A549 treated with dexamethasone at 1 μM for 4 hours (cell line): ENCODE measurements at places on chromosomes 16 and 17. TPM values are rescaled to one million over a fixed set of nuclear protein-coding genes. Genes with fewer than 3 reads are reported as not detected.

Gene TNK1
- 1.1 to 1.5 TPM (median 1.3 TPM) in 5 replicates for total RNA-seq

Gene YBX2
- total RNA-seq, result 0.45 to 0.76 TPM (median 0.57 TPM) in 5 replicates

Gene PLA2G10
- 0.28 to 0.66 TPM (median 0.37 TPM) in 5 replicates for total RNA-seq

Gene CDRT15L2
- not detected in 5 replicates for total RNA-seq

Gene FOXN1
- 0.02 to 0.03 TPM (median 0.02 TPM) in 3 of 5 replicates, not detected in the others for total RNA-seq

Gene KRTAP2-3
- 0.18 TPM in 1 of 5 replicates, not detected in the others for total RNA-seq

Gene SETD1A
- total RNA-seq, result 13.3 to 22.5 TPM (median 20.3 TPM) in 5 replicates

Gene CDT1
- total RNA-seq, result 21.2 to 32.5 TPM (median 30.5 TPM) in 5 replicates

Gene NEK8
- total RNA-seq, result 2.5 to 3.9 TPM (median 3.7 TPM) in 5 replicates

Gene KRT33A
- not detected in 5 replicates for total RNA-seq

Gene CLTC
- total RNA-seq, result 174 to 244 TPM (median 215 TPM) in 5 replicates

Gene SLC39A11
- total RNA-seq, result 15.9 to 18.3 TPM (median 18.0 TPM) in 5 replicates

Gene ITGAL
- total RNA-seq, result 0.02 to 0.16 TPM (median 0.11 TPM) in 3 of 5 replicates, not detected in the others

Gene GTF3C1
- 54.6 to 76.3 TPM (median 72.0 TPM) in 5 replicates for total RNA-seq

Gene SLC9A5
- total RNA-seq, result 0.87 to 1.7 TPM (median 1.4 TPM) in 5 replicates
